ENCODE measurements at places on chromosomes 16 and 17.

- DNase-seq = no peak
Measured at GRCh38 chr16:74092336-74092735, 204.3 kb upstream of the PSMD7 start.

DNA sequence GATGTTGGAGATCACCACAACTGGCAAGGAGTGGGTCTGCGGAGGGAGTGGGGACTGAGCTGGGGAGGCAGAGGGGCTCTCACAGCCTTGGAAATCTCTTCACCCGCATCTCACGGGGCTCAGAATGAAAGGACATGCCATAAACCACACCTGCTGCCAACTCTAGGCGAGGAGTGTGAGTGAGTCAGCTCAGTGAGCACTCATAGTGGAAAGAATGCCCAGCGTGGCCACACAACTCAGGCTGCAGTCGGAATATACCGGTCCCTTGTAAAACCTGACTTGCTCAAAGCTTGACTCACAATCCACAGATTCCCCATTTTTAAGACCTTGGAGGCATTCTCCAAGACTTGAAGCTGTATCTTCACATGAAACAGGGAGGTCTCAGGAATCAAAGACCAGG is 36.7 kb downstream of the STAT5A start:
- DNase-seq = no peak

- no peak for DNase-seq
Measured at GRCh38 chr16:7888411-7888810, 555.8 kb downstream of the RBFOX1 start.

GRCh38 chr17:62791767-62792446 is 16.2 kb downstream of the MARCHF10 start:
- DNase-seq = no peak

GRCh38 chr16:12362482-12363458 is 386.2 kb downstream of the SNX29 start:
- no peak for DNase-seq

- DNase-seq = no peak
Measured at GRCh38 chr17:77651988-77652387, 306.5 kb upstream of the TNRC6C start.

- DNase-seq = no peak
Measured at GRCh38 chr17:69884846-69885245, 190.2 kb upstream of the KCNJ16 start.

DNA sequence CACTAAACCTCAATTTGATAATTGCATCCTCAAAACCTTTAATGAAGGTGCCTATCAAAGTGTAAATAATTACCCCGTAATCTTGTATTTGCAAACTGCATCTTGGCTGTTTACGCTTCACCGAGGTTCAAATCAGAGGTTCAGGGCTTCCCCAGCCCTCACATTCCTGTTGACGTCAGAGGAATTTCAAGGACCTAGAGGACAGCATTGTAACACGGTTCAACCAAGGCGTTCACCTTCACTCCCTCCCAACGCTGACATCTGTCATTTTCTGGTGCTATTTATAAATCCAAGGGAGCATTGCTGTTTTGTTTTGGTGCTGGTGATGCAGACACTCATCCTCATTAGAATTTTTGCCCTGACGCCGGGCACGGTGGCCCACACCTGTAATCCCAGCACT is 691.6 kb upstream of the RBFOX1 start:
- no peak for DNase-seq

GRCh38 chr16:26709175-26709574 is 357.6 kb upstream of the C16orf82 start:
- no peak for DNase-seq

- DNase-seq = no peak
Measured at GRCh38 chr17:63741143-63741407, 524 bp downstream of the STRADA start.

DNA sequence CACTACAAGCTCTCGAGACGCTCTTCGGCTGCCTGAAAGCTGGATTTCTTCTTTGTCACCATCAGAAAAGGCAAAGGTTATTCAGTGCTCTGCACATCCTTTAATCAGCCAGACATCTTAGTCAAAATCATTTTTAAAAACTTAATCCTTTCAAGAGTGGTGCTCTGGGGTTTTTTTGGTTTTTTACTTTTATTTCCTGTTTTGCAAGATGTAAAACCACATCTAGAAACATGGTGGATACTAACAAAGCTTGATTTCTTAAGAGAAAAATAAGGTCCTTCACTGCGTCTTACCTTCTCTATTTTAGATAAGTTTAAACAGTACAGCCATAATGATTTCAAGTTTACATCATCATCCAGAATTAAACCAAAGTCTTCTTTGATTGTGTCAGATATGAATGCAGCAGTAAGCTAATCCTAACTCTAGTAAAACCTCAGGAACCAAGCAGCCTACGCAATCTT is 6.3 kb downstream of the ANKRD11 start:
- no peak for DNase-seq

DNA sequence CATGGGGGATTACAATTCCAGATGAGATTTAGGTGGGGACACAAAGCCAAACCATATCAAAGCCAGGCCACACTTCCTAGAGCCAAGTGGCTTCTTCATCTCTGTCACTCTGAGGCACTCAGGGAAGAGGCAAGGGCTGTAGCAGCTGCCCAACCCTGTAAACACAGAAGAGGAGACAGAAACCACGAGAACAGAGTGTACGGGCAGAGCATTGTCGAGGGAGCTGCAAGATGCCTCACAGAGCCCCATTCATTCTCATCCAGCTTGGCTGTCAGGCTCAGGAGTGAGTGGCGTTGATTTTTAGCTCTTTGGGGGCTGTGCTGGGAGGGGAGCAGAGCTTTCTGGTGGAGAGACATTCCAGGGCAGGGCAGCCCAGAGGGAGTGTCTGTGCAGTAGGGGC is 117.2 kb upstream of the SALL1 start:
- DNase-seq = no peak

- DNase-seq = no peak
Measured at GRCh38 chr16:59941594-59941993, 1207.5 kb upstream of the GOT2 start.

- DNase-seq = no peak
Measured at GRCh38 chr17:5560361-5560988, 23.8 kb downstream of the NLRP1 start.

DNA sequence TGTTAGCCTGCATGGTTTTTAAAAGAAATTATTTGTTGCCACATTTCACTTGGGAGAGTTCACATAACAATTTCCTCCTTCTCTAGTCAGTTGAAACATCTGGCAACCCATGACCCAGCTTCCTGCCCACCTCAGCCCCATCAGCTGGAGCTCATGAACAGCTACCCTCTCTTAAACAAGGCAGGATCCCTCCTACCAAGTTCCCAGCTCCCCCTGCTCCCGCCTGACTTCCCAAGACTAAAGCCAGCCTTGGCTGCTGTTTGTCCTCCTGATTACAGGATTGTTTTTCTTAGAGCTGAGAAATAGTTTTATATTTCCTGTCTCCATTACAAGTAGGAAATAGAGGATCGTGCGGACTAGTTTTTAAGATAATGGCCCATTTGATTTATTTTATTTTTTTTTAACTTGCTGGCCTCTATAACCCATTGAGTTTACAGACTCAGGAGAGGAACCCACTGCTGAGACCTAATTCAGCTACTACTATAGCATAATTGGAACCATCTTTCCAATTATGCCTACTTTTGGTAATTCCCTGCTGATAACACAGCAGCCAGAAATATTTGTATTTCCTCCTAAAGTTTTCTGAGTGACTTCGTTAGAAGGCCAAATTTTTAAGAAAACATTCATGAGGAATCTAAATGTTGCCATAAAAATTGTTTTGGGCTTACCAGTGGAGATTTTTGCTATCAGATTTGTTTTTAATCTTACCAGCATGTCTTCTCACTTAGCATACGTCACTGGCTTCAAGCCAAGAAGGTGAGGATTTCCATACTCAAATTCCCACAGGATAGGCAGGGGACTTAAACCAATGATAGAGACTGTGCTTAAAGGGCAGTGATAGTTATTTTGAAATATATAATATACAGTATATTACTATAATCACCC is 90.0 kb downstream of the ELAC2 start:
- DNase-seq = no peak

- no peak for DNase-seq
Measured at GRCh38 chr17:32136856-32137255, 5.4 kb upstream of the RHOT1 start.

GRCh38 chr16:82671741-82672140 is 45.0 kb downstream of the CDH13 start:
- no peak for DNase-seq

- no peak for DNase-seq
Measured at GRCh38 chr16:7964167-7964566, 626.1 kb downstream of the TMEM114 start.

DNA sequence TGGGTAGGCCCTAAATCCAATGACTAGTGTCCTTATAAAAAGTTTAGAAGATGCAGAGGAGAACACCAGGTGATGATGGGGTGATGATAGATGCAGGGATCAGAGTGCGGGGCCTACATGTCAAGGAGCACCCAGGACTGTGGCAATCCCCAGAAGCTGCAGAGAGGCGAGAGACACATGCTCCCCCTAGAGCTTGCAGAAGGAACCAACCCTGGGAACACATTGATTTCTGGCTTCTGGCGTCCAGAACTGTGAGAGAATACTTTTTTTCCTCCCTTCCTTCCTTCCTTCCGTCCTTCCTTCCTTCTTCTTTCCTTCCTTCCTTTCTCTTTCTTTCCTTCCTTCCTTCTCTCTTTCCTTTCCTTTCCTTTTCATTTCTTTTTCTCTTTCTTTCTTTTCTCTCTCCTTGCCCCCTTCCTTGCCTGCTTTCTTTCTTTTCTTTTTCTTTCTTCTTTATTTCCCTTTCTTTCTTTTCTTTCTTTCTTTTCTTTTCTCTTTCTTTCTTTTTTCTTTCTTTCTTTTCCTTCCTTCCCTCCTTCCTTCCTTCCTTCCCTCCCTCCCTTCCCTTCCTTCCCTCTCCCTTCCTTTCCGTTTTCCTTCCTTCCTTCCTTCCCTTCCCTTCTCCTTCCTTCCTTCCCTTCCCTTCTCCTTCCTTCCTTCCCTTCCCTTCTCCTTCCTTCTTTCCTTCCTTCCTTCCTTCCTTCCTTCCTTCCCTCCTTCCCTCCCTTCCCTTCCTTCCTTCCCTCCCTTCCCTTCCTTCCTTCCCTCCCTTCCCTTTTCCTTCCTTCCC is 134.3 kb downstream of the HAPSTR1 start:
- DNase-seq = no peak

GRCh38 chr17:73791631-73792030 is 147.4 kb upstream of the SDK2 start:
- DNase-seq = no peak

DNA sequence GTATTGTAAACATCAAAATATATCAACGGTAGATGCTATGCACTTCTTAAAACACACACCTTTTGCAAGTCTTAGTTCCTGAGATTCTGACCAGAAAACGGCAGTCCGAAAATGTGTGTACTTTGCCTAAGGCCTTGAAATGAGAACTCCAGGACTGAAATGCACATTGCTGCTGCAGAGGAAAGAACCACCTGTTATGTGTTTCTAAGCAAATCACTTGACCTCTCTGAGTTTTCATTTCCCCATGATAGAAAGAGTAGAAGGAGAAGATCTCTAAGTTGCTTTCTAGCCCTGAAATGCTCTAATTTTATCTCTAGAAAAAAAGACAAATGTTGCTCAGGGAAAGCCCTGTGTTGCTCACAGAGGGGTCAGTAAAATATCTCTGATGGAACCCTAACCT is 9.9 kb downstream of the CCDC182 start:
- no peak for DNase-seq

GRCh38 chr16:67942200-67942509 is 1.8 kb downstream of the LCAT start:
- DNase-seq = no peak

GRCh38 chr16:11321662-11322061 is 23.6 kb upstream of the RMI2 start:
- no peak for DNase-seq

DNA sequence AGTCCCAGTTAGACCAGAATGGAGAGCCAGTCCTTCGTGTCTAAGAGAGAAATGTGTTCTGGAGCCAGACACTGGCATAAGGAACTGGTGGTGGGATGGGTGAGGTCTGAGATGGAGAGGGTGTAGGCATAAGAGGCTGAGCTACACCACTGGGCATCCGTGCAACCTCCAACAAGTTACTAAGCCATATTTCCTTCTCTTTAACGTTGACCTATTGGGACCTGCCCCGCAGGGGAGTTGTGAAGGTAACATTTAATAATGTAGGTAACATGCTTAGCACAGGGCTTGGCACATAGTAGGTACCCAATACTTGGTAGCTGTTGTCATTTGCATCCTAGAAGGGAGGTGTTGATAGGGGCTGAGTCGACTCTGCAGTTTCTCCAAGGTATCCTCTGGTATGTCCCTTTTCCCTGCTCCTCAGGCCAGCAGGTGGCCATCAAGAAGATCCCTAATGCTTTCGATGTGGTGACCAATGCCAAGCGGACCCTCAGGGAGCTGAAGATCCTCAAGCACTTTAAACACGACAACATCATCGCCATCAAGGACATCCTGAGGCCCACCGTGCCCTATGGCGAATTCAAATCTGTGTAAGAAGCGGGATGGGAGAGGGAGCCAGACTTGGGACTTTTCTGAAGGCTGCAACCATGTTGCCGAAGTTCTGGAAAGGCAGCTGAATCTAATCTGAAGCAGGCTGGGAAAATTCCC is 1.2 kb downstream of the MAPK7 start:
- DNase-seq = no peak

- no peak for DNase-seq
Measured at GRCh38 chr17:35895636-35896587, 15.8 kb upstream of the CCL5 start.

DNA sequence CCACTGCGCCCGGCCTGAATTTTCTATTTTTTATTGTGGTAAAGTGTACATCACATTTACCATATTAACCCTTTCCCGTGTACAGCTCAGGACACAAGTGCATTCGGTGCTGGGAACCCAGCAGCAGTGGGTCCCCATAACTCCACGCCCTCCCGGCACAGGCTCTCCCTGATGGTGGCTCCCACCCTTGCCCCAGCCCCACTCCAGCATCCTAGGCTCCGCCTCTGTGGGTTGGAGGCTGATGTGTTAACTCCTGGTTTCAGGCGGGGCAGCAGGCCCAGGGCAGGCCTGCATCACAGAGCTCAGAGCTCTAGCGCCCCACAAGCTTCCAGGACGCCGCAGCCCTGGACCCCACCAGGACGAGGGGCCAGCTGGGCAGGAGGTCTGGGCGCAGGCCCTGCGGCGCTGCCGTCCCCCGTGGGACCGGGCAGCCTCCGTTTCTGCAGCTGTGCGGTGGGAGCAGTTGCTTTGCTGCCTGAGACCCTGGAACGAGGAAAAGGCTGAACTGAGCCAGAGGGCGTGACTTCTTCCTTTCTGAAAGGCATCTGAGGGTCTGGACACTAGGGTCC is 19.6 kb downstream of the ZFPM1 start:
- no peak for DNase-seq

- DNase-seq = no peak
Measured at GRCh38 chr17:77497578-77497934, 356.8 kb downstream of the SEC14L1 start.

DNA sequence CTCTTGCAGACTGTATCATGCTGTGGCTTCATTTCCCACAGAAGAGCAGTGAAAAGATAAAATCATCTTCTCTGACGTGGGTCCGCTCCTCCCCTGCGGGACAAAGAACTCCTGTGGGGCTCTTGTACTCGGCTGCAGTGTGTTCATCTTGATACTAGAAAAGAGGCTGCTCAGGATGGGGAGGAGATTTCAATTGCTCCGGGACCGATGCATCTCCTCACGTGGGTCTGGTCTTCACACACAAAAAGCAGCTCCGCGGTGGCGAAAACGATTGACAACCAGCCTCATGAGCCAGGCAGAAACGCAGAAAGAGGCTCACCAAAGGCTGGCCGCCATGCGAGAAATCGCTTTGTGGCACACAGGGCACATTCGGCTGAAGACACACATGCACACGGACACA is 14.4 kb upstream of the KCNJ18 start:
- DNase-seq = no peak

Data from DMS 273 treated with DMSO at 0.1 percent for 48 hours (cell line).